ENCODE measurements at places on chromosomes 5 and 9. TPM values are rescaled to one million over a fixed set of nuclear protein-coding genes. Genes with fewer than 3 reads are reported as not detected.

DNA sequence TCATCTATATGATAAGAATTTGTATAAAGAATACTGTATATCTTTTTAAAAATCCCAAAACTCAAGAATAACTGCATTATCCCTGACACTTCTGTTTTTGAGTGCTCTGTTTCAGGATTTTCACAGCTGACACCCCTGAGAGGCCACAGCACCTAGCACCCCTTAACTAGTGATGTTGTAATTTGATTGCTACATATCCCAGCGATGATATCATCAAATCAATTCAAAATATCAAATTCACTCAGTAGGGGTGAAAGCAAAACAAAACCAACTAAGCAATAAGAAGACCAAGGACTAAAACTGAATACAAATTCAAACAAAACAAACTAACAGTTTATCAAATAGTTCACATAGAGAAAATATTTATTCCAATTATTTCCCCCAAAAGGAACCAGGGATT lies 184.3 kb downstream of the MCTP1 start:
- no peak for DNase-seq

GRCh38 chr9:35272989-35273388 lies 111.2 kb downstream of the UNC13B start:
- DNase-seq, result no peak

The OTULIN gene
- 36.8 TPM for total RNA-seq

The SPRY4 gene
- 49.6 TPM for total RNA-seq
